Forelimb muscle (tissue), 1 donor: ENCODE measurements at places on chromosomes 5 and 9.

DNA sequence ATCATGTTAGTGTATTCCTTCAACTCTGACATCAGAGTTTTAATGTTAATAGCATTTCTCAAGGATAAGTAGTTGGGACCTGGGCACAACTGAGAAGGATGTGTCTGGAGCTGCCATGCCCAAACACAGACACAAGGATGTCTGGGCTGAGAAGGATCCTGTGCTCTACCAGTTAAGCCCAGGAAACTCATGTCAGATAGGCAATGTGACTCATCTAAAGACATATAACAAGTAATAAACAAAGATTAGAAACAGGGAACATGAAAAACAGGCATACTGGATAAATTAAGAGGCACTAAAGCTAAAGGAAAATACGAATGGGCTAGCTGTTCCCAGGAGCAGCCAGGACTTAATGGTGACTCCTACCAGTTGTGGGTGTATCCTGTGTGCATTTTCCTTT lies 9.1 kb upstream of the EGFLAM start:
- DNase-seq: no peak

- no peak for DNase-seq
These were observed 77.2 kb downstream of the COL15A1 start for GRCh38 chr9:99020786-99021436.

DNA sequence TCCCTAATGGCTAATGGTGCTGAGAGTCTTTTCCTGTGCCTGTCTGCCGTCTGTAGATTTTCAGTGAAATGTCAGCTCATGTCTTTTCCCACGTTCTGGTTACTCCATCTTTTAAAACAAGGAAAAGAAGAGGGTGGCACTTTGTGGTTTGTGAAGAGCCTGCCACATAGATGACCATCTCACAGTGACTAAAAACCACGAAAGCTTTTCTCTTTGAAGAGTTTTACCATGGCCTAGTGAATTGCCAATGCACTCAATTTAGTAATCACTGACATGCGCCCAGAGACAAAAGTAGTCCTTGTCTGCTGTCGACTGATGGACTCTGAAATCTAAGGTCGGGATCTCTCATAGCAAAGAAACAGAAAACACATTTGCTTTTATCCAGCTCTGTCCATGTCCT lies 50.4 kb downstream of the SPATA31C2 start:
- DNase-seq: no peak

- no peak for DNase-seq
These were observed 7.6 kb downstream of the FOXE1 start for GRCh38 chr9:97860451-97861147.

DNA sequence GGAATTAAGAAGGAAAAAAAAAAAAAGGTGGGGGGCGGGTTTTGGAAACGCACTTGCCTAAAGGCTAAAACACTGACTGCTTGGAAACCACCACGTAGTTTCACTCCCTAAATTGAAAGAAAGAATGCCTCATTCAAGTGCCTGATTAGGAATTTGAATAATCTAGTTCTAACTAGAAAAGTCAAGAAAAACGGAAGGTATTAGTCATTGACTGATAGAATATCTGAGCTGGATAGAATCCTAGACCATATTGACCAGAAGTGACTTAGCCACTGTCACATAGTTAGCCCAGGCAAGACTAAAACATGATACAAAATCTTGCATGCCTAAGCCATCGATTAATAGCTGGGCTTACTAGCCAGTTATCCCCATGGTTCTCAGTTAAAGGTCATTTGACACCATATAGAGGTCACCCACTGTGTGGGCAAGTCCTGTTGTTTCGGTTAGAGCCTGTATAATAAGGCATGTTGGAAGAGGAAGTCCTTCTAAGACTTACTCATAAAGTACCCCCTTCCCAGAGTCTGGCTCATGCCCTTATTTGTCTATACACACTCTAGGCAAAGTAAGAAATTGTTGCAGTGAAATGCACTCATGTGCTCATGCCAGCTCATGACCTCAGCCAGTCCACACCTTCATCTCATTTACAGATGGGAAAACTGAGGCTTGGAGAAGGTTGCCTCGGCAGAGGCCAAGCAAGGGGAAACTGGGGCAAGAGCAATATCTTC lies 40.2 kb downstream of the SH3RF2 start:
- DNase-seq: no peak
